ENCODE measurements at places on chromosomes 6 and 20.
A peak's percentile ranks its signal among the peaks of the same experiment; 100 is the strongest.

DNA sequence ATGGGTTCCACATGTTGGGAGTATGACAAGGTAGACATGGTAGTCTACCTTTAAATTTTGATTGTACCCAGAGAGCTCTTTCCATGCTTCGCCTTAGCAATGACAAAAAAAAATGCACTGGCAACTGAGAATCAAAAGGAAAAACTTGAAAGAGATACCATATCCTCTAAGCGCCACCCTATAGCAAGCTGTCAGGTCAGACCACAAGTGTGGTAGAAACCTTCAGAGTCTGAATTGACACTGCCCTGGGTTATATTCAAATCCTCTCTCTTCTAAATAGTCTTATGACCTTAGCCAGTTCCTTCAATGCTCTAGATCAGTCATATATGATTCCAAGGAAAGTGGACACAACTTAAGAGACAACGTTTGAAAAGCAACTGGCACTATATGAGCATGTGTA, 45.6 kb upstream of the SMLR1 start:
- DNase-seq = no peak

DNA sequence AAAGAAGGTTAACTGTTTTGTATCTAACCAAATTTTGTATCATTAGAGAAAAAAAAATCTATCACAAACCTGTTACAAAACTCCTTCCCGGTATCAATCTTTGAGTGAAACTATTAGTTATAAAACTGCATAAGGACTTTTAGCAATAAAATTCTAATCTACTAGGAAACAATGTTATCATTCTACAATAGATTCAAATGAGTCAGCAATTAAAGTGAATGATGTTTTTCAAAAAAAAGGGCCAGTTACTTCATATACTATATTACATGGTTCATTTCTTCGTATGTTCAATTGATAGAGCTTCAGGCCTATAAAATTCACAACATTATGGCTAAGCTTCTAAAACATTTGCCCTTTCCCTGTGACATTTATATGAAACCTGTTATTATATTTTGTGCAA, 15.6 kb downstream of the ASCC3 start:
- DNase-seq = no peak

GRCh38 chr6:72761761-72762160, 139.9 kb downstream of the KCNQ5 start:
- no peak for DNase-seq

DNA sequence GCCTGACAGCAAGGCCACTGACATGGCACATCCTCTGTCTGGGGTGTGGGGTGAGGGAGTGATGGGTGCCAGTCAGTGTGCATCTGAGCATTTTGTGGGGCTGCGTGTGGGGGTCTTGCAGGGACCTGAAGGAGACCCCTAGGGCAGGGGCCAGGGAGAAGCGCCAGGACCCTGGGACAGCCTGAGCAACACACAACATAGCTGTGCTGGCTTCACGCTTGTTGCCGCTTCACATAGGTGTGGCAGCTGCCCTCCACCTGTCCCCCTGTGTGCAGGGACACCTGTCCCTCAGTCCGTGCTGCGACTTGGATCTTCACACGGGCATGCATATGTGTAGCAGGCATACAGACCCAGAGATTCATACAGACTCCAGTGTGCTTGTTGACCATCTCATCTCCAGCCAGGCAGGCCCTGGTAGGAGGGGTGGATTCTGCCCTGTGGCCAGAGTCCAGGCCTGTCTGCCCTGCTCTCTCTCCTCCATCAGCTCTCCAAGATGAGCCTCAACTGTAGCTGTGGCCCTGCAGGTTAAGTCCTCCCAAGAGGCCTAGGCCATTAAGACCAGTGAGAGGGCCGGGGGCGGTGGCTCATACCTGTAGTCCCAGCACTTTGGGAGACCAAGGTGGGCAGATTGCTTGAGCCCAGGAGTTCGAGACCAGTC, 3.2 kb upstream of the NPBWR2 start:
- DNase-seq = no peak

- peak; percentile 46 for DNase-seq
Observed at GRCh38 chr6:116010790-116011401, 49.8 kb downstream of the FRK start.

- no peak for DNase-seq
Observed at GRCh38 chr20:64214113-64214512, 41.4 kb upstream of the PCMTD2 start.

- DNase-seq = no peak
Observed at GRCh38 chr20:4925842-4926530, 75.3 kb downstream of the SLC23A2 start.
